ENCODE measurements at places on chromosomes 5 and 9. TPM values are rescaled to one million over a fixed set of nuclear protein-coding genes. Genes with fewer than 3 reads are reported as not detected.

DNA sequence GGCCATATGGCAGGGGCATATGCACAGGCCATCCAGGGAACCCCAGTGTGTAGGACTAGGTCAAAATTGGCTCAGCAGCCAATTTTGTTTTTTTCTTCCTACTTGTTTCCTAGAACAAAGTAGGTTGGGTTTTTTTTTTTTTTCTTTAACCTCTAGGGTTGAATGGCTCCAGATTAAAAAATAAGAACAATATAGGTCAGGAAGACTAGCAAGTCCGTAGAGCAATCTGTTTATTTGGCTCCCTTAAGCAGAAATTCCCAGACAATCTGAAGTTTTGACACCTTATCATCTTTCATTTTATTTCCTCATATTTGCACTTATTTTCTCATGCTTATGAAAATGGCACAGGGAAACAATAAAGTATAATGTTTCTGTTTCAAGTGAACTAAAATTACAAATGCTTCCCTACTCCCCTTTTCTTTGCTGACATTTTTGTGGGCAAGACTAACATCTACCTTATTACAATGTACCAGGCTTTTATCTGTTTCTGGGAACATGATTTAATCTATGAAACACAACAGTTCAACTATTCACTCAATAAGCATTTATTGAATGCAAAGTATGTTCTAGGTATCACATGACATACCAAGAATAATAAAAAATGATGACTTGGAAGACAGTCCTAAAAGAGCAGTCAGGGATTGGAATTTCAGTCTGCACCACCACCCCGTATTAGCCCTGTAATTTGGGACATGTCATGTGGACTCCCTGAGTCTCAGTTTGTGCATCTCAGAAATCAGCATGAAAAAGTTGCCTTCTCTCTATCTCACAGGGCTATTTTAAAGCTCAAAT lies 30.5 kb downstream of the TLR4 start:
- no peak for DNase-seq

GRCh38 chr9:91062281-91062680 lies 260.7 kb downstream of the SYK start:
- no peak for DNase-seq

- no peak for DNase-seq
These were observed 152.4 kb upstream of the CCDC152 start for GRCh38 chr5:42604171-42604711.

Gene CDHR2
- 0.51 TPM for total RNA-seq

Gene BARX1
- 0.19 TPM for total RNA-seq
